Activated CD4-positive, CD25-positive, alpha-beta regulatory T cell (primary cell): ENCODE measurements at places on chromosomes 1 and 21.

GRCh38 chr1:37999430-38000232 is 5.7 kb downstream of the FHL3 start:
- DNase-seq: no peak

DNA sequence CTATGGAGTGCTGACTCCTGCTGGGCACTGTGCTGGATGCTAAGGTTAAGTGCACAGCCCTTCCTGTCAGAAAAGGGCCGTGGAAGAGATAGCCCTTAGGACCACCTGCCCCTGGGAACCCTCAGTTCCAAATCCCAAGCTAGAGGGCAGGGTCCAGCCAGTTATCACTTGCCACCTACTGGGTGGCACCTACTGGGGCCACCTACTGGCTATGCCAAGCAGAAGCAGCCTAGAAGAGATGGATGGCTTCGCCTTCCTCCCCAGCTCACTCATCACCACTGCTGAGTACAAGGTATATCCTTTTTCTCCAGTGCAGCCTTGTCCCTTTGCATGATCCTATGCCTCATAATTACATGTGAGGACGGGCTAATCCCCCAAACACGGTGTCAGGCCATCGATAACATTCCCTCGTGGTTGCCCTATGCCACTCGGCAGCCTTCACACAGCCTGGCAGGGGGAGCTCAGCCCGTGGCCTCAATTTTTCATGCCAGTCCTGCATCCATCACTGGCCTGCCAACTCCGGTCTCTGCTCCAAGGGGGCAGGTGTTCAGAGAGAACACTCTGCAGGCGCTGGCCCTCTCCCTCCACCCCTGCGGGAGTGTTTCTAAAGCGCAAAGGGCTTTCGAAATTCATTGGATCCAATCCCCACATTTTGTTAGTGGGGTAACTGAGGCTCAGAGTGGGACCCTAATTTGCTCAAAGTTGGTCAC is 49.0 kb downstream of the SYT2 start:
- DNase-seq: no peak

- no peak for DNase-seq
Measured at GRCh38 chr1:180366371-180367068, 135.9 kb downstream of the ACBD6 start.

DNA sequence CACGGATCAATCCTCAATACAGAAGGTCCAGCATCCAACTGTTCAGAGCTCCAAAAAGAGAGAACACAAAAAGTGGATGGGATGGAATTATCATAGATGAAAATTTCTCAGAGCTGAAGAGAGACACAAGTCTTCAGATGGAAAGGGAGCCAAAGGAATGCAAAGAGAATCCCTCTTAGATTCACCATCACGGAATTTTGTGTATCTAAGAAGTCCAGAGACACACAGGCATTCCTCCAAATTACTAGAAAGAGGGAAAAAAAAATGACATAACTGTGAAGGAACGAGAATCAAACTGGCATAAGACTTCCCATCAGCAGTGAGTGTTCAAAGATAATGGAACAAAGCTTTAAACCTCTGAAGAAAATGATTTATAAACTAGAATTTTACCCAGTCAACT is 101.2 kb downstream of the ZSCAN20 start:
- DNase-seq: no peak

DNA sequence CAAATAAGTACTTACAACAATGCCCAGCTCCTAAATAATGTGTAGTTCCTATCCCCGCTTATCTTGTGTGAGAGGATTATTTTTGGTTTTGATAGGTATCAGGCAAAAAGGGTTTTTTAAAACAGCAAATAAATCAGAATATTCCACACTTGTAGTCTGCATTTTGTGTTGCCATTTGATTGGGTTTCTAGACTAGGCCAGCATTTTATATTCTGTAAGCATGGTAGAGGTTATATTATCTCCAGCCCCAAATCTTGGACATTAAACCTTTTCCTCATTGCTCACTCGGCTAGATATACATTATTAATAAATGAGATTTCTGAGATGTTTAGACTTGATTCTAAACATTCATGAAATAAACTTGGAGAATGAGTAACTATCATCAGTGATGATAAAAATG is 165.7 kb upstream of the C1orf21 start:
- DNase-seq: no peak

GRCh38 chr1:167331650-167332049 is 111.0 kb downstream of the POU2F1 start:
- no peak for DNase-seq

DNA sequence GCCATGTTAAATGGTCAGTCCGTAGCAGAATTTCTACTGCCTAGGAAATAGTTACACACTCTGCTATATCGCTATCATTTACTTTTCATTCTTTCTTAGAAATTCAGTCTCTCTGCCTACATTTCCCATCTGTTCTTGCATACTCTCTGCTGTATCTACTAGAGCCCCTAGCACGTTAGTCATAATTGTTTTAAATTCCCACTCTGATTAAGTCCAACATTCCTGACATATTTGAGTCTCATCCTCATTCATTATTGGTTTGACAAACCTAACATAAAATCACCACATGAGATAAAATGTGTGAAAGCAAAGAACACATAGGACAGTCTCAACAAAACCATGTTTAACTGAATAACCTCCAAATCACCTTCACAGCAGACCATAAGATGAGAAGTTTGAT is 513.6 kb downstream of the PLPP3 start:
- no peak for DNase-seq

DNA sequence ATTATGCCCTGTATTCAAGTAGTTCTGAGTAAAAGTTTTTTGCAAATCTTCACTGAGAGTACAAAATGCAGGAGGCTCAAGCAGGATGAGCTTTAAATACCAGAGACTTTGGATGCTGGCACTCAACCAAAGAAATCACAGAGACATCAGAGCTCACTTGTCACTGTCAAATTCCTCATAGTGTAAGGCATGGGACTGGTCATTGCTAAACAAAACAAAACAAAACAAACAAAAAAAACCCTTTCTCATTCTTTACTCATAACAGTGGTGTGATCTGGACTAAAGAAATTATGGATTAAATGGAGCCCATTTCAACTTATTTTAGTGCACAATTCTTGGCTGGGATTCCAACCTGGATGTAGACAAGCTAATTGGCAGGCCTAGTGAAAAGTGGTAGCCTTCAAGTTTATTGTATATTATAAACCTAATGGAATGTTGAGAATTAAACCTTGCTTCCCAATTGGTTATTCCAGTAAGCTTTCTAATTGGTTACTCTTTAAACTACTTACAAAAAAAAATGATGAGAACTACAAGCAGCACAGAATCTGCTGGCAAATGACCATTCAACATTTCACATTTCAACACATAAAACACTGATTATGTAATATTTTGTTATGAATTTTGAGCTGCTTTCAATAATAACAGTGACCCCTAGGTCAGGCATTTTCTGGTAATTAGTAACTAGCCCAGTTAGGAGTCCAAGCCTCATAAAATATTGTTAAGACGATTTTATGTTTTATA is 30.6 kb upstream of the NEK7 start:
- DNase-seq: no peak

GRCh38 chr1:243938208-243938607 is 88.2 kb upstream of the AKT3 start:
- no peak for DNase-seq

DNA sequence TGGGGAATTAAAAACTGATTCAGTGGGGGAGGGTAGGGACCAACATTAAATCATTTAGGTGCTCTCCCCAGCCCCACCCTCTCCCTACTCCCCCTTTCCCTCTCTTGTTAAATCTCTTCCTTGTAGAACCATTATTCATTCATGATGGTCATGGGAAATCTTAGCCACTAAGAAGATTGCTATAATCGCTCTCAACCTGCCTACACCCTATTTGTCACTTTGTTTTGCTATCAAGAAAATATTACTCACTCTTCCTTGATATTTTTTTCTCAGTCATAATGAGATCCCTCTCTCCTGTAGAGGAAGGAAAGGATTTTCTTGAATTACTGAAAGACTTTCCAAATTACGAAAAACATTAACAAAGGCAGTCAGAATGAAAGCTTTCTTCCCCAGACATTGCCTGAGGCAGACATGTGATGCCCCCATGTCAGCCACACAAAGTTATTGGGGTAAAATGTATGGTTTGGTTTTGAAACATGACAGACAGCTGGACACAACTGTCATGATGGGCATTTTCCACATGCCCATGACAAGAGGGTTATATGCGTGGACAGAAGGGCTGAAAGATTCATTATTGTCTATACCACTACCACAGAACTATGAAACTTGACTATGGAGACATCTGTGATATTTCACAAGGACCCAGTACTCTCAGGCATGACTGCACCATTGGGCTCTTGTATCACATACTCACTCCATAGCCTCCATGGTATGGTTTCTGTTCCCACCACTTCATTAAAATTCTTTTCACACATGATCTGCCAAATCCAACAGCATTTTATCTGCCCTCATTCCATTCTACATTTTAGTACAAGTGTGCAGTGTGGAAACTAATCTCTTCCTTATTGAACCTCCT is 420.1 kb downstream of the DISC1 start:
- DNase-seq: no peak

DNA sequence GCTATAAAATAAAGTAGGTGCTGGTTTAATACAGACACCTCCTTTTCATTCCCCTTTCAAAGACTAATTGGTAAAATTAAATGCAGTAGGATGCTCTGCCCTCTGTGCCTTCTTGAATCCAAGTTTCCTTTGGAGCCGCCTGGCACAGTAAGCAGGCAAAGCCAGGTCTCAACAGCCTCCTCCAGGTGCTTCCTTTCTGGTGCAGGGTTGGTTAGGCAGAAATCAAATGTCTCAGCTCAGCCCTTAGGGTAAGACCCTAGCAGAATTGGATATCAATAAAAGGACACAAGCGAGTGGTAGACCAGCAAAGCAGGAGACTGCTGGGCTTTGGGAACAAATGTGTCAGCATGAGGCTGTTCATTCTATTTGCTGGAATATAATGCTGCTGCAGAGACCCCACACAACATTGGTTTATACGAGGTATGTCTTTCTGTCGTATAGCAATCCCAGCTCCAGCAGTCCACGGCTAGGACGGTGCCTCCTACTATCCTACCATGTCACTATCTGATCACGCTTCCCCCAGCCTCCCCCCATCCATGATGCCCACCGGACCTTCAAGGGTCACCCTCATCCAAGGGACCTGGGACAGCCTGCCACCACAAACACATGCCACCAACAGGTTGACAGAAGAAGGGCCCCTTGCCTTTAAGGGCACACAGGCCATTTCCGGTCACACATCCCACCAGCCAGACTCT is 58.4 kb downstream of the CAPN2 start:
- no peak for DNase-seq

DNA sequence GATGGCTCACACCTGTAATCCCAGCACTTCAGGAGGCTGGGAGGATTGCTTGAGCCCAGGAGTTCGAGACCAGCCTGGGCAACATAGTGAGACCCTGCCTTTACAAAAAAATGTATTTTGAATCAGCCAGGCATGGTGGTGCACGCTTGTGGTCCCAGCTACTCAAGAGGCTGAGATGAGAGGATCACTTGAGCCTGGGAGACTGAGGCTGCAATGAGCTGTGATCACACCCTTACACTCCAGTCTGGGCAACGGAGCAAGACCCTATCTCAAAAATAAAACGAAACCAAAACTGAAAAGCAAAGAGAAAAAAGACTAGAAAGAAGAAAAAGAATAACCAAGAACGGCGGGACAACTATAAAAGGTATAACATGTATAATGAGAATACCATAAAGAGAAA is 15.4 kb upstream of the WNT2B start:
- no peak for DNase-seq

- DNase-seq: no peak
Measured at GRCh38 chr1:154810571-154810970, 59.5 kb downstream of the KCNN3 start.

DNA sequence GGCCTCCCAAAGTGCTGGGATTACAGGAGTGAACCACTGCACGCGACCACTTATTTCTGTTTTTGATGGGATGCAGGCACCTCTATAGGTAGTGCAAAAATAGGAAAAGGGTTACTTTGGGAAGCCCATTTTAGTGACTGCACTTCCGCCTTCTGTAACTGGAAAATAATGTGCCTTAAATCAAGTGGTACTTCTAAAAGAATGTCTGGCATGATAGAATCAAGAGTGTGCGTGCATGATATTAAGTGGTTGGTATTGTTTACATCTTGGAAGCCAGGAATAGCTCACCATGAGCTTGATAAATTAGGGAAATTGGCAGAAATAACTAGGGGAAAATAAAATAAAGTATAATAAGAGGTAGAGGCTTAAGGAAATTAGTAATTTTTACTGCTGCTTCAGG is 1067.0 kb downstream of the ADGRL2 start:
- DNase-seq: no peak

DNA sequence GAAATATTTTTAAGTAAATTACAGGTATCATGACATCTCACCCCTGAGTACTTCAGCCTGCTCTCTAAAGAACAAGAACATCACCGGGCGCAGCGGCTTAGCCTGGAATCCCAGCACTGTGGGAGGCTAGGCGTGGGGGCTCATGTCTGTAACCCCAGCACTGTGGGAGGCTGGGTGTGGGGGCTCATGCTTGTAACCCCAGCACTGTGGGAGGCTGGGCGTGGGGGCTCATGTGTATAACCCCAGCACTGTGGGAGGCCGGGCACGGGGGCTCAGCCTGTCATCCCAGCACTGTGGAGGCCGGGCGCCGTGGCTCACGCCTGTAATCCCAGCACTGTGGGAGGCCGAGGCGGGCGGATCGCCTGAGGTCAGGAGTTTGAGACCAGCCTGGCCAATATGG is 7.7 kb upstream of the CDK11B start:
- DNase-seq: no peak

GRCh38 chr1:186722711-186723309 is 42.6 kb upstream of the PTGS2 start:
- DNase-seq: no peak

DNA sequence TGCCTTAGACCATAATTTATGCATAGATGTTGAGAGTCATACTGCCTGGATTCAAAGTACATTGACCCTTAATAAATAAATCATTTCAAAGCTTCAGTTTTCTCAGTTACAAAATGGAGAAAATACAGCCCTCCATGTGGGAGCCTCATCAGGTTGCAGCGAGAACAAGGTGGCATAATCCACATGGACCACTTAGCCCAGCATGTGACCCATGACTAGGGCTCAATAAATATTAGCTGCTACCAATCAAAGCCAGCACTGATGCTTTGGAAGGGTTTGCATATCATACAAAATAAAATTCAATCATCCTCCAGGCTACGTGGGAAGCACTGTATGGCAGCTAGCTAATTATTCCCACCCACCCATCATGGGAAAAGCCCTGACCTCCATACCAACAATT is 33.5 kb upstream of the RGS7 start:
- DNase-seq: no peak

DNA sequence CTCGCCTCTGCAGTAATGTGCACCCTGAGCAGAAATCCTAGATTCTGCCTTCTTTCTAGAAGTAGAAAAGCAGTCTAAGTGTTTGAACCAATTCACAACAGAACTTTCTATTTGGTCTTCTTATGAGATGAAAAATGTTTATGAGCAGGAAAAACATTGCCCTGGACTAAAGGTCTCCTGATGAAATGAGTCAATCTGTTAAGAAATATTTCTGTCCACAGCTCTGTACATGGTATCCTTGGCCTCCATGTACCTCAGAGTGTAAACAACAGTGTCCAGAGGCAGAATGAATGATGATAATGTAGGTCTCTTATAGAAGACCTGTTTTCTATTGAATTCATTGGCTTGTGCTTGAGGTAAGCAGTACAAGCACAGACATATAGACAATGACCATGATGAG is 6.2 kb upstream of the APCS start:
- DNase-seq: no peak
